Activated naive CD4-positive, alpha-beta T cell treated with anti-CD3 and anti-CD28 coated beads, Interleukin-2, amount 50 U/mL, for 72 hours (primary cell): ENCODE measurements at places on chromosomes 11 and 22. TPM values are rescaled to one million over a fixed set of nuclear protein-coding genes. Genes with fewer than 3 reads are reported as not detected.
A peak's percentile ranks its signal among the peaks of the same experiment; 100 is the strongest.

GRCh38 chr11:119726150-119726553 is 2.8 kb downstream of the NECTIN1 start:
- no peak for DNase-seq

SERHL2 gene
- 1.2 TPM for total RNA-seq

GRCh38 chr22:41939981-41940831 is 6.7 kb downstream of the CENPM start:
- peak; percentile 90 for DNase-seq

SNX32 gene
- total RNA-seq = 5.0 TPM

TP53I11 gene
- total RNA-seq = 7.5 TPM

SESN3 gene
- 26.9 TPM for total RNA-seq

- DNase-seq = no peak
Observed at GRCh38 chr11:66363187-66363601, 8.4 kb downstream of the SLC29A2 start.

DNA sequence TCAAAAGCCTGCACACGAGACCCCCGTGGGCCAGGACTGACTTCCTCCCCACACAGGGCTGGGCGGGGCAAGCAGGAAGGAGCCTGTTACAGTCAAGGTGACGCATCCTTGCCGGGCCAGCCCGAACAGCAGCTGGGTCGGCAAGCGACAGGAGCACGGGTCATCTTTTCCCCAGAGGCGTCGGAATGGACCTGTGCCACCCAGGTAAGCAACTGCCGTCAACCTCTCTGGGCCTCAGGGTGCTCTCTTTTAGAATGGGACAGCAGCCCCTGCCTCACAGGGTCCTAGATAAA is at the start of gene CYTH4:
Gene CYTH4, plus strand, starts transcription at position 124 of the 293 bp plus-strand sequence. Its CDS starts 62 bp downstream, at position 186.
- peak; percentile 73 for DNase-seq

LUZP2 gene
- total RNA-seq = not detected

DNA sequence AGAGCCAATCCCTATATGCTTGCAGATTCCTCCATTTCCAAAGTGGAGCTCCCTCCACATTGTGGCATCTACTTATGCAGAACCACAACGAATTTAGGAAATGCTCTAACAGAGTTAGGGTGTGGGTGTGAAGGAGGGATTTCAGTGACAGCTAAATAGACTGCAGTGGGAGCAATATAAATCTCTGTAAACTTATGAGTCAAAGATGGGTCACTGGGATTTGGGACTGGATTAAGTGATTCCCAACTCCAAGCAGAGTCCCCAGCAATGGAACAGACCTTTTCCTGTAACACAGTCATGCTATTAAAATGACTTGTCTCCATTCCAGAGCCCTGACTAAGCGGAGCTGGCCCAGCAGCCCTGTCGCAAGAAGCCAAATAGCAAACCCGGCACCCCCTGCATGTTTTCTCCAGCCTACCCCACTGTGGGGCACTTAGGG is 36.6 kb downstream of the RPL27A start:
- no peak for DNase-seq
